ENCODE measurements at places on chromosomes 7 and 10.

DNA sequence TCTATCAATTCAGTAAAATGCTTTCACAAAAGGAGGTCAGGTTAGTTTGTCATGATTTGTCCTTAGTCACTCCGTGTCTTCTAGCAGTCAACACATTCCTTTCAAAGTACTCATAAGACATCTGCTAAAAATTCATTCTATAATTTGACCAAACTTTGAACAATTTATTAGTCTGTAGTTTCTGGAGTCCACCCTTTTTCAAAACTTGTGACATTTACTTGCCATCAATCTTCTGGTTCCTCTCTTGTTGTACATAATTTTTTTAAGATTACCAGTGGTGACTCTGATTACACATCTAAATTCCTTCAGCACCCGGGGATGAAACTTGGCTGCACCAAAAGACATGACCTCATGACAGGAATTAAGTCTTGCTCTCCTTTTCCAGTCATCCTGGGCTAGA lies 130.1 kb downstream of the NEBL start:
- no peak for DNase-seq

GRCh38 chr10:76729841-76730487 lies 907.6 kb downstream of the KCNMA1 start:
- no peak for DNase-seq

GRCh38 chr7:37016064-37016878 lies 292.0 kb upstream of the AOAH start:
- DNase-seq: no peak

DNA sequence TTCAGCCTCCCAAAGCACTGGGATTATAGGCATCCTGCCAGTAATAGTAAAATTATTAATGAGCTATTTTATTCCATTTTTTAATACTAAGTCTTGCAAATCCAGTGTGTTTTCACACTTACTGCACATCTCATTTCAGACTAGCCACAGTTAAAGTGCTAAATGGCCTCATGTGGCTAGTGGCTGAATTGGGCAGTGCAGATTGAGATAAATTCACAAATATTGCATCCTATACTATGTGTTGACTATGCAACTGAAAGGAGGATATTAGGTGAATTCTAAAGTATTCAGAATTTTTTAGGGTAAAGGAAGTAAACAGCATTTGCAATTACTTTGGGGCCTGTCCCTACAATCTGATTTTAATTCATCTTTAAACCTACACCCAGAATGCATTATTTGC lies 10.2 kb downstream of the APBB1IP start:
- DNase-seq: no peak

DNA sequence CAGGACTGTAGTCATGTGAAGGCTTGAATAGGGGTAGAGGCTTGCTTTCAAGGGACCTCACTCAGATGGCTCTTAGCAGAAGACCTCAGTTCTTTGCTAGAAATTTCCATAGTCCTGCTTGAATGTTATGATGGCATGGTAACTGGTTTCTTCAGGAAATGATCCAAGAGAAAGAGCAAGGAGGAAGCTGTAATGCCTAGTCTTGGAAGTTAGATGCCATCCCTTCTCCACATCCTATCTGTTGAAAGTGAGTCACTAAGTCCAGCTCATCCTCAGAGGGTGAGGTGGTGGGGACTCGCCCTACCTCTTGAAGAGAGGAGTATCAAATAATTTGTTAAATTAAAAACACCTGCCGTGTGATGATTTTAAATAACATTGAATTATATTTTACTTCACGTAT lies 4.6 kb downstream of the MGAM start:
- no peak for DNase-seq

GRCh38 chr10:6958711-6959110 lies 378.6 kb upstream of the PRKCQ start:
- no peak for DNase-seq

GRCh38 chr10:4847561-4848355 lies 21.8 kb downstream of the AKR1E2 start:
- no peak for DNase-seq

GRCh38 chr7:2104107-2104710 lies 128.5 kb downstream of the MAD1L1 start:
- peak; percentile 62 for DNase-seq

DNA sequence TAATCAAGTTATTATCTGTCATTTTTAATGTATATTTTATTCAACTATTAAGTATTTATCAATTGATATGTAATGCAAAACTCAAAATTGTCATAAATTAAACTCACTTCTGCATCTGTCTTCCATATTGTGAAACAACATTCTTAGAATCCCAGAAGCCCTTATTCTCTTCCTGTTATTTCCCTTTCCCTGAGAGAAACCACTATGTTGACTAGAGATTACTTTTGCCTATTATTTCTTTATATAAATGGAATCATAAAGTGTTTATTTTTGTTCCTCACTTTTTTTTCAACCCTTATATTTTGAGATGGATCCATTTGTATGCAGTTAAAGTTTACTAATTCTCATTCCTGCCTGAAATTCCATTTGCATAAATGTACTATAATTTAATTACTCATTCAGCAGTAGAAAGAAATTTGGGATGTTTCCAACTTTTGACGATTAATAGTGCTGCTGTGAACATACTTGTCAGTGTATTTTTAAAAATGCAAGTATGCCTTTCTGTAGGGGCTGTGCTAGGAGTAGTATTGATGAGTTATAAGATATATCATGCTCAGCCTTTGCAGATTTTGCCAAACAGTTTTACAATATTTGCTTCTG lies 211.2 kb downstream of the SEMA3D start:
- no peak for DNase-seq

GRCh38 chr10:11237571-11237970 lies 219.9 kb downstream of the CELF2 start:
- DNase-seq: no peak

DNA sequence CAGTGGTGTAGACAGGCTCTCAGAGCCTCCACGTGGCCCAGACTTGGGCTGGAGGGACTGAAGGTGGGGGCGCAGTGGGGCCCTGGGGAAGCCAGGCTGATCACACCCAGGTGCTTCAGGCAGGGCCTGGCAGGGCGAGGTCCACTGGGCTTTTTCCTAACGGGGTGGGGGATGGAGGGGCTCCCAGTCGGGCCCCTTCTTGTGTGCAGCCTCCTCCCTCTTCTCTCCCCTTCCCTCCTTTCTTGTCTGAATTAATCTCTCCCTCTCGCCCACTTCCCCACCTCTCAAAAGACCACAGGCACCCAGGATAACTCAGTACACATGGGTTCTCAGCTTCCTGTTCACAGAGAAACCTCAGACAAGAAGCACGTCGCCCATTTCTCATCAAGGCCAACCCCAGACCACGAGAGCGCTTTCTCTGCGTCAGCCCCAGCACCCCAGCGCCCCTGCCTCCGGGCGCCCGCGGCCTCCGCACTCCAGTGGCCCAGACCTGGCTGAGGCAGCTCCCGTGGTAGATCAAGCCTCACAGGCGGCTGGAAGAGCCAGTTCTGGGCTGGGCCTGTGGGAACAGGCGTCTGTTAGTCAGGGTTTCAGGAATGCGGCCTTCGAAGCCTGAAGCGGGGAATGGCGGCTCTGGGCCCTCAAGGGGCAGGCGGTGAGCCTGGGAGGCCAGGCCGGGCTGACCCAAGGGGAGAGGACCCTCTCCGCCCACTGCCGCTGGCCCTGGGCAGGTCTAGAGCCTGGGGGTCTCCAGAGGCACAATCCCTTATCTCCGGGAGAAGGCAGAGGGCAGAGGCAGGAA lies 50.6 kb downstream of the PWWP2B start:
- DNase-seq: peak; percentile 57

- no peak for DNase-seq
These were observed 786.7 kb downstream of the NRG3 start for GRCh38 chr10:82661701-82662100.

DNA sequence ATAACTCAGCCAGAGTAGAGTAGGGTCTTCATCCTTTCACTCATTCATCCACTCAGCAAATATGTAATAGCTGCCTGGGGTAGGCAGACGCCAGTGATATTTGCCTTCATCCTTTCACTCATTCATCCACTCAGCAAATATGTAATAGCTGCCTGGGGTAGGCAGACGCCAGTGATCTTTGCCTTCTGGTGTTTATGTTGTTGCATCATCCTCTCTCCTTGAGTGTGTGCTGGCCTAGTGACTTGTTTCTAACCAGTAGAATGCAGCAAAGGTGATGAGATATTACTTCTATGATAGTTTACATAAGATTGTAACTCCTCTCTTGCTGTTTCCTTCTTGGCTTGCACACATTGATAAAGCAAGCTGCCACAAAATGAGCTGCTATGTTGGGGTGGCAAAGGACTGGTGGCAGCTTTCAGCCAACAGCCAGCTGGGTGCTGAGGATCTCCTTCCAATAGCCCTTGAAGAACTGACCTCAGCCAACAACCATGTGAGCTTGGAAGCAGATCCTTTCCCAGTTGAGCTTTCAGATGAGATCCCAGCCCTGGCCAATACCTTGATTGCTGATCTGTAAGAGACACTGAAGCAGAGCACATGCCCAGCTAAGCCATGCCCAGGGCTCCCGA lies 23.2 kb upstream of the MTPN start:
- no peak for DNase-seq

DNA sequence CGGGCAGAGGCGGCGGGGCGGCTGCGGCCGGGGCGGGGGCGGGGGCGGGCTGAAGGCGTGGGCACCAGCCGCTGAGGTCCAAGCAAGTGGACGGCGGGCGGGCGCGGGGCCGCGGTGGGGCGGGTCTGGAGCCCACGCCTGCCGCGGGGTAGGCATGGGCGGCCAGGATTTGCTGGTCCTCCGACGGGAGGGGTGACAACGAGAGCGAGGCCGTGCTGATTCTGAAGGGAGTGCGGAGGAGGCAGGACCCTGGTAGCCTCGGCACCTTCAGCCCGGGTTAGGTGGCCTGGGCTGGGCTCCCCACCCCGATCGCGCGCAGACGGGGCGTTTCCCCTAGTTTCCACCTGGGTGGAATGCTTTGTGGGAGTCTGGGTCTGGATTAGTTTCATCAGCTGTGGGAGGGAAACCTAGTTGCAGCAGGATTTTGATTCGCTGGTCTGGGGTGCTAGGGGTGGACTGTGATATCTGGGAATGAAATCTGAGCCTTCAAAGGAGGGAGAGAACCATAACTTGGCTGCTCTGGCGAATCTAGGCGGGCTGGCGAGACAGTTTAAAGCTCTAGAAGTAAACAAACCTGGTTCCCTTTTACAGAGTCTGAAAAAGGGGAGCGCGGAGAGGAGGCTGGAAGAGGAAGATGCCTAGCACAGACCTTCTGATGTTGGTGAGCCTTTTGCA lies 609 bp downstream of the SGPL1 start:
- DNase-seq: peak; percentile 21

- no peak for DNase-seq
These were observed 1.7 kb upstream of the POU6F2 start for GRCh38 chr7:38975944-38976392.

All from activated T-cell treated with anti-CD3 and anti-CD28 coated beads for 4 hours (primary cell).